ENCODE measurements at places on chromosomes 2 and 18.

DNA sequence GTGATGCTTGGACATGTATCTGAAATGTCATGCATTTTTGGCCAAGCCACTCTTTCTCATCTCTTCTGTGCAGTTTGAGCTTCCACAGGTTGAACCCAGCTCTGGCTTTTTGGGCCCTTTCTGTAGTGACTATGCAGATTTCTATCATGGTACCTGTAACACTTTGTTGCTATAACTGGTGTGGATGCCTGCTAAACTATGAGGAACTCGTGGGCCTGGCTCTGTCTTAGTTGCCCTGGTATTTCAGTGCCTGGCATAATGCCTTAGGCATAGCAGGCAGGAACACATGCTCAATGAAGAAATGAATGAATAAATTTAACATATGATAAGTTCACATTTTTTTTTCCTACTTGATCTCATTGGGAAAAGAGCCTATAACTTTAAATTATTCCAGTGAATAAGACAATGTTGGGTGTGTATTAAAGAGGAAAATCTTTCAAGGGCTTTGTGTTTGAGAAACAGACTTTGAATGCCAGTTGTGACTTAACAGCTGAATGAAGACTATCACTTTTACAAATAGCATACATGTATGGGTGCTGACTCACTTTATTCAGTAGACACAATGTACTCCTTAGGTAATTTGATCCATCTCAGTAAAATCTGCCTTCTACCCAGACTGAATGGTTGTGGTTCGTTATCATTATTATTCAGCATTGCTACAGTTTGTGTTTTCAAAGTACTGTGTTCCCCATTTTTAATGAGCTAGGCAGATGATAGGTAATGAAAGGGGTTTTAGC, 86.4 kb upstream of the MAP4K3 start:
- no peak for DNase-seq

DNA sequence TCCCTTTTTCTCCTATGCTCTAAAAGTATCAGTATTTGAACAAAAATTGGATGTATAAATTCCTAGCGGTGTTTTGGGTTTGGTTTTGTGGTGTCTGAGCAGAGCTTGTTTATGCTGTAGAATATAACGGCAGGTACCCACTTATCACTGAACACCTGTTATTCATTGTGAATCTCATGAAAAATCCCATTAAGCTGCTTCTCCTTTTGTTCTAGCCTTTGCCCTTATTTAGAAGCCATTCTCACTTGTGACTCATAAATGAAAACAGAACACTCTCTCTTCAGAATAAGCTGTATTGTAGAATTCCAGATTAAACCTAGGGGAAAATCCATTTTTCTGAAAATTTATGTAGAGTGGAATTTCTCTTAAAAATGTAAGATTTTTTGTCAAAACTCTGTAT, 104.0 kb downstream of the PRPF40A start:
- DNase-seq: no peak

DNA sequence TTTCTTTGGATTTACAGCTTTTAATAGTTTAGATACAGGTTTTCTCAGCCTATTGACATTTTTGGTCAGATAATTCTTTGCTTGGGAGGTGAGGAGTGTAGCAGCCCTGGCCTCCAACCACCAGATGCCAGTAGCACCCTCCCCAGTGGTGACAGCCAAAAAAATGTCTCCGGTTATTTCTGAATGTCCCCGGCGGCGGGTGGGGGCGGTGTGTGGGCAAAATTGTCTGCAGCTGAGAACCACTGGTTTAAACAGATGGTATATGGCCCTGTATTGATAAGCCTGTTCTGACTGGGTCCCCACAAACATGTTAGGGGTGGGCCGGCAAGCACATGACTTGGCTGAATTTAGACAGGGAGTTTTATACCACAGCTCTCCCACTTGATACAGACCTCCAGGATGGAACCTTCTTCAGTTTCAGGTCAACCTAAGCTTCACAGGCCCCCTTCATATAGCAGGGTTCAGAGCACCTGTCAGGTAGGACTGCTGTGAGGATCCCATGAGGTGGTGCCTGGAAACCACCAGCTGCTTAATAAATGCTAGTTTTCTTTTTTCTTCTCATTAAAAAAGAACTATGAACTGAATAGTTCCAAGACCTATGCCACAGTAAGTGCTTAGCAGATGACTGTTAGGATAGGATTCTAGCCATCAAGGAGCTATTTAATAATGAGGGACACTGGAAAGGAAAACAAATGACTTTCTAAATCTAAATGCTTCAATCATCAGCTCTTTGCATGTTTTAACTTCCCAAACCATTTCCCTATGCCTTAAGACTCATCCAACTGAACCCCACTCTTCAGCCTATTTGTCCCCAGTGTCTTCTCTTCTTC, 18.1 kb downstream of the LPIN2 start:
- DNase-seq: peak; percentile 47

- DNase-seq: no peak
These were observed 13.2 kb upstream of the SULT1C3 start for GRCh38 chr2:108226564-108226963.

- no peak for DNase-seq
These were observed 4.3 kb downstream of the ITGAV start for GRCh38 chr2:186594001-186594722.

DNA sequence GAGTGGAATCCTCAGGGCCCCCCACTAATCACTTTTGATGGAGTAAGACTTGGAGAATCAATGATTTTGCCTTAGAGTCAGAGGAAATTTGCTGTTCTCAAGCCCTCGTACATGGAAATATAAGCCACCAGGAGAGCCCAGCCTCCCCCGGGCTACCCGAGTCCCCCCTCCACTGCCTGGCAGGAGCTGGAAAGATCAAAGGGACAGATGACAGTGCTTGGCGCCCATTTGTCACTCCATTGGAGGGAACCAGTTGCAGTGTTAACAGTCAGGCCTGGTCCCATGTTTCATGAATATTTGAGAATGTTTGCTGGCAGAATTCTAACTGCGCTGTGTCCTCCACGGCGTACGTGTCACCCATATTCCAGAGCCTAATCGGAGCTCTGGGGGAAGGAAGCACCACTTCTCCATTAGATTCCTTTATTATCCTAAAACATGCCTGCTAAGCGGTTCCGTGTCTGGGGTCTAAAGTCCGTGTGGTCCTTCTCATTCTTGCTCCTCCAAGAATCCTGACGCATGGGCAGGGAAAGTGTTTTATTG, 202.4 kb downstream of the KLHL29 start:
- DNase-seq: no peak

All from activated B cell treated with CpG ODN at 0.5 μM for 24 hours (primary cell).